HEK293T (cell line): ENCODE measurements at places on chromosomes 3 and 15.

GRCh38 chr3:62229908-62230307 lies 143.4 kb downstream of the FEZF2 start:
- peak; percentile 44 for DNase-seq

DNA sequence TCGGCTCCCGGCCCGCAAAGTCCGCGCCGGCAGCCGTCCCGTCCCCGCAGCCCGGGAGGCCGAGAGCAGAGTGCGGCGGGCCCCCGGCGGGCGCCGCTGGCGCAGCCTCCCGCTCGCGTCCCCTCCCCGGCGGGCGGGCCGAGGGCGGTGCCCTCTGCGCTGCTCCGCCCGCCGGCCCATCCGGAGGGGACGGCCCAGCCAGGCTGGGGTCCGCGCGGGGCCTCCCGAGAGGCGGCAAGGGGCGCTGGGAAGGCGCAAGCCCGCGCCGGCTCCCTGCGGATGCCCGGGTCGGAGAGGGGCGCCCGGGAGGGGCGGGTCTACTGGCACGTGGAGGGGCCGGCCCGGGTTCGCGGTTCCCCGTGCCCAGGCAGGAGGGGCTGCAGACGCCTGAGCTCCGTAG lies at the start of the genes CLCN2 and POLR2H:
CLCN2 (minus strand) TSS at position 74 of the 400 bp plus-strand sequence. CDS start 126 bp downstream, outside the sequence.
POLR2H (plus strand) TSS at position 179 of the 400 bp plus-strand sequence. CDS start 1,783 bp downstream, outside the sequence.
- DNase-seq = peak; percentile 50

- no peak for DNase-seq
Observed at GRCh38 chr3:65879372-65879771, 159.3 kb downstream of the MAGI1 start.

DNA sequence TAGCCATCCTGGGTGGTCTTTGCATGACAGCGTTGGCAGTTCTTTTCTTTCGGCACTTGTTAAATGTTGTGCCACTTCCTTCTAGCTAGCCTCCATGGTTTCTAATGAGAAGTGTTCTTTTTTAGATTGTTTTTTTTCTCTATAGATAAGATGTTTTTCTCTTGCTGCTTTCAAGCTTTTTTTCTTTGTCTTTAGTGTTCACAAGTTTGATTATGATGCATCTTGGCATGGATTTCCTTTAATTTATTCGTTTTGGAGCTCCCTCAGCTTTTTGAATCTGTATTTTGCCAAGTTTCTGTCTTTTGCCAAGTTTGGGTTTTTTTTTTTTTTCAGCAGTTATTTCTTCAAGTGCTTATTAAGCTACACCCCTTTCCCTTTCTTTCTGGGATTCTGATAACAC lies 53.1 kb downstream of the TM2D3 start:
- DNase-seq = no peak

- no peak for DNase-seq
Observed at GRCh38 chr3:72006631-72007556, 221.9 kb upstream of the PROK2 start.

DNA sequence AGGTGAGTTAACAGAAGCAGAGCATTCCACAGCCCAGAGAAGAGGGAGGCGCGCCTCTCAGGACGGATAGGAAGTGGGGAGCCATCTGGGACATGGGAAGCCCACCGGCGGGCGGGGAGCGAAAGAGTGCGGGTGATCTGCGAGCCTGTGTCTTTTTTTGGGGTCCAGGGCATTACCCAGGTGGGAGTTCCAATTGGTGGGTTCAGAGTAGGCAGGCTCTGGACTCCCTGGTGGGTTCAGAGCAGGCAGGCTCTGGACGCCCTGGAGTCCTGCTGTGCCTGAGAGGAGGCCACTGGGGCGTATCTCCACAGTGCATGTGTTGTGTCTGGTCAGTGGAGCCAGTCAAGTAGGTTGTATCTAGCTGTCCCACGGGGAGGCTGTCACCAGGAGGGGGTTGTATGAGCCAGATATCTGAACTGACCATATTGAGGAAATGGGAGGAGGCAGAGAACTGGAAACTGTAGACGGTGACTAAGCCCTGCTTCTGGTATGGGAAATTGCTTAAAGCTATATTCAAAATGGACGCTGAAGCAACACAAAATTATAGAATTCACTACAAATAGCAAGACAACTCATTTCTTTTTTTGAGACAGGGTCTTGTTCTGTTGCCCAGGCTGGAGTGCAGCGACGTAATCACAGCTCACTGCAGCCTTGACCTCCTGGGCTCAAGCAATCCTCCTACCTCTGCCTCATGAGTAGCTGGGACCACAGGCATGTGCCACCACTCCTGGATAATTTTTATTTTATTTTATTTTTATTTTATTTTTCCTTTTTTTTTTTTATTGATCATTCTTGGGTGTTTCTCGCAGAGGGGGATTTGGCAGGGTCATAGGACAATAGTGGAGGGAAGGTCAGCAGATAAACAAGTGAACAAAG lies 34.5 kb upstream of the CHST2 start:
- no peak for DNase-seq

DNA sequence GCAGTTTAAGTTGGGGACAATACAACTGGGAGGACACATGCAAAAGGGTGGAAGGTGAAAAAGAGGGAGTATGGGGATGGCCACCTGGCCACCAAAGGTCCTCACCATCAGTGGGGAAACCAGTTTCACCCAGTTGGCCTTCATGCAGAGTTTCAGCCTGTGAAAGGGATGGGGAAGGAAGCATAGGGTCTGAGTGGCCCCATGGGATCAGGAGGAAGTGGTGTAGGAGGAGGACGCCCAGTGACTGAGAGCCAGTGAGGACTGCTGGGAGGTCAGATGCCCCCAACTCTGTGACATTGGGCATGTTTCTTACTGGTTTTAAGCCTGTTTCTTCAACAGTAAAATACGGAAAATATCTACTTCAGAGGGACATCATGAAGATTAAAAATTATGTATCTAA lies 16.3 kb downstream of the BCL2A1 start:
- DNase-seq = no peak

DNA sequence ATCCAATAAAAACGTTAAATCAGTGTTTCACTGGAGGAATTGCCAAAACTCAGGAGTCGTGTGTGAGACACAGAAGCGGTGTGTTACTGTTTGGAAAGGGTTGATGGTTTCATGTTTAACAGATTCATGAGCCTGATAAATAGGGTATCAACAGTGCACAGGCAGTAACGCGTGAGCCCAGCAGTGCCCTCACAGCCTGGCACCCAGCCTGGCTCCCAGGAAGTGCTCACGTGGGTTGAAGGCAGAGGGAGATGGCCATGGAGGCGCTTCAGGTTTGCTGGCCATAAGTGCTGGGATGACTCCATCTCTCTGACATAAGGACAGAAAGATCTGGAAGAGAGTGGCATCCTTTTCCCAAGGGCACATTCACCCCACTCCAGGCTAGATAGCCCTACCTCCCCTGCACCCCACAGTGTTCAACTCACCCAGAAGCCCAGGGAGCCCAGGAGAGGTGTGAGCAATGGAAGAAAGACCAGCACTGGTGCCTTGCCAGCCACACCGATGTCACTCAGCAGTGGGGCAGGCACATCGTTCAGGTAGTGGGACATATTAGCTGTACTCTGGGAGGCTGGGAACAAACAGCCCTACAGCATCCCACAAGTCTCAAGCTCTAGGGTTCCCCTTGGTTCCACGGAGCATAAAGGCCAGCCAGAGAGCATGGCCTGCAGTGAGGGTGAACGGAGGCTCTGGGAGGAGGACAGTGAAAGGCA lies 164.3 kb downstream of the LRRK1 start:
- no peak for DNase-seq
